Panc1 (cell line): ENCODE measurements at places on chromosomes 2 and 18. TPM values are rescaled to one million over a fixed set of nuclear protein-coding genes. Genes with fewer than 3 reads are reported as not detected.

The CAPN14 gene
- total RNA-seq: 0.05 TPM

The B3GNT7 gene
- total RNA-seq: 83.3 TPM

The C2orf78 gene
- not detected for total RNA-seq

The MAPRE3 gene
- 11.6 TPM for total RNA-seq

The CFC1 gene
- total RNA-seq: not detected

The EPB41L3 gene
- 0.36 TPM for total RNA-seq
